Fibroblast of the conjunctiva (primary cell): ENCODE measurements at places on chromosomes 6 and 20.

DNA sequence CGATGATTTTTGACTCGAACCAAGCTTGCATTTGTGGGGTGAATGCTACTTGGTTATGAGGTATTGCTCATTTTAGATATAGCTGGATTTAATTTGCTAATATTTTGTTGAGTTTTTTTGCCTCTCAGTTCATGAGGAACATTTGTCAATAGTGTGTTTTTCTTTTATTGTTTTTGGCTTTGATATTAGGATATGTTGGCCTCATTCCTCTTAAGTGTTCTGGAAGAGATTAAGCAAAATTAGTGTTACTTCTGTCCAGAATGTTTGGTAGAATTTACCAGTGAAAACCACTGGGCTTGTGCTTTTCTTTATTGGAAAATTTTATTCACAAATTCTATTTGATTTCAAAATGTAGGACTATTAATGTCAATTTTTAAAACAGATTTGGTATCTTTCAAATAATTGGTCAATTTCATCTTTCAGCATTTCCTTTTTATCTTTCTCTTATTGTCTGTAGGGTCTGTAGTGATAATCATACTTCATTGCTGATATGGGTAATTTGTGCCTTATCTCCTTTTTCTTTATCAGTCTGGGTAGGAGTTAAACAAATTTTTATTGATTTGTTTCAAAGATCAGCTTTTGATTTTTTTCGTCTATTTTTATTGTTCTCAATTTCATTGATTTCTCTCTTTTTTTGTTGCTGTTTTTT lies 14.1 kb downstream of the AIG1 start:
- DNase-seq = no peak

GRCh38 chr6:114142258-114142657 lies 171.3 kb upstream of the HDAC2 start:
- no peak for DNase-seq

- no peak for DNase-seq
Measured at GRCh38 chr6:144012534-144012933, 4.5 kb upstream of the PLAGL1 start.

- DNase-seq = peak; percentile 5
Measured at GRCh38 chr6:31007694-31008093, 2.6 kb upstream of the MUC22 start.

GRCh38 chr6:3540253-3540820 lies 83.5 kb upstream of the SLC22A23 start:
- no peak for DNase-seq

DNA sequence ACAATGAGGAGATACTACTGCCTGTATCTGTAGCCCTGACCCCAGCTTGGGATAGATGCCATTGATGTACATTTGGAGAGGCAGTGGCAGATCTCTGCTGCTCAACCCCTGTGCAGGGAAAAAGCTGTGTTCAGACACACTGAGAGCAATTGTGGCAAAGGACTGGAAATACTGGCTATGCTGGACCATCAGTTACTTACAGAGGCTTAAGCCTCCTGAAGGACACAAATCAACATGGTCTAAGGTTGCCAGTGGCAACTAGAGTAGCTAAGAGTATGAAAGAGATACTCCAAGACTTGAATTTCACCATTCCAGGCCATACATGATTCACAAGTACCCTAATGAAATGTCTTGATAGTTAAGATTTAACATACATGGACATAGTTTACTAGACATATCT lies 32.4 kb upstream of the ENPP4 start:
- no peak for DNase-seq

DNA sequence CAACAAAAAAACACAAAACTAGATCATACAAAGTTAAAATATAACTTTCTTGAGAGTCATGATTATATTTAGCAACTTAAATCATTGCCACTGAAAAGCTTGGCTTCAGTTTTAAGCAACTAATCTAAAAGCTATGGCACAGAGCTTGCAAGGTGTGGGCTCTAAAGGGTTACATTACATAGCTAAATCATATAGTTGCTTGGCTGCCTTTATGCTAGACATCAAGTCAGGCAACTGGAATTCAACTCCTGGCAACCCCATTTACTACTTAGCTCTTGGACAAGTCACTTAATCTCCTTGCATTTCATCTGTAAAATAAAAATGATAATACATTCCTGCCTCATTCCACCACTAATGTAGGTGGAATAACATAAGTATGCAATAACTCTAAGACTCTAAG lies 40.9 kb upstream of the GCM1 start:
- peak; percentile 17 for DNase-seq

- DNase-seq = no peak
Measured at GRCh38 chr20:57078116-57078515, 188.3 kb downstream of the BMP7 start.

DNA sequence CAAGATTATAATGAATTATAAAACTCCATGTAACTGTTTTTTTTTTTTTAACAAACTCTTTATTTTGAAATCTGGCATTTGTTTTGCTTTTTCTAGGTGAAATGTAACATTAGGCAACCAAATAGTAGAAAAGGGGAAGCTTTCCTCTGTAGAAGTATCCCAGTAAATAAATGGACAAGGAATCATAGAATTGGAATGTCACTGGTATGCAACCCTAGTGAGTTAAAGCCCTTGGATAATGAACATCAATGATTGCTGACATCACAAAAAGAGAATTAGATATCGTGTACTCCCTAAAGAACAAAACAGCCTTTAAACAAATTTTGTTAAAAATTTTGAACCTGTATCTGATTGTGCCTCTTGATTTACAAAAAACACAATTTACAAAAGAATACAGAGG lies 93.9 kb upstream of the OGFRL1 start:
- peak; percentile 9 for DNase-seq

DNA sequence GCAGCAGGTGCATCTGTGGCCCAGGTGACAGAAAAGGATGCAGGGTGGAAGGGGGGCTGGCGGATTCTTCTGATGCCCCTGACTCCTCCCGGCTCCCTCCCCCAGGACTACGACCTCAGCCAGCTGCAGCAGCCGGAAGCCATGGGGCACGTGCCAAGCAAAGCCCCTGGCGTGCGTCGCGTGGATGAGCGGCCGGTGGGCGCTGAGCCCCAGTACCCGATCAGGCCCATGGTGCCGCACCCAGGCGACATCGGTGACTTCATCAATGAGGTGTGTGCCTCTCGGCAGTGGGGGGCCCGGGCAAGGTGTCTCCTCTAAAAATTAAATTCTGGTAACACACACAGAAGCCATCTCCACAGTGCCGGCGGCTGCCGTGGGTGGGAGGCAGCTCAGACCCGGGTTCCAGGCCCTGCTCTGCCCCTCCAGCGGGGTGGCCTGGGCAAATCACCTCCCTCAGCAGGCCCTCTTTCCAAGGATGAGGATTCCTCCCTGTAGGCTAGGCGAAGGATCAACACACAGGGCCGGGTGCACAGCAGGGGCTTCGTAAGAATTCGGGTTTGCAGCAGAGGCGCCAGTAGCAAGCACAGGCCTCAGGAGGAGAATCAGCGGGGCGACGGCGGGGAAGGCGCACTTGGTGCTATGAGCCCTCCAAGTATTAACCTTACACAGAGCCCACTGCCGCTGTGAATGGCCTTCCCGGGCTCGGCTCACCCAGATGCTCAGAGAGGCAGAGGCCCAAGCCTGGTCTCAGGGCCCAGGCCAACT lies 131.5 kb downstream of the TAF4 start:
- no peak for DNase-seq

GRCh38 chr6:139016337-139017213 lies 12.0 kb upstream of the ABRACL start:
- no peak for DNase-seq

- peak; percentile 24 for DNase-seq
Measured at GRCh38 chr6:10478187-10479040, 42.7 kb upstream of the GCNT2 start.

- DNase-seq = no peak
Measured at GRCh38 chr6:139313784-139314545, 22.2 kb upstream of the TXLNB start.

GRCh38 chr6:169638915-169639314 lies 62.9 kb downstream of the WDR27 start:
- DNase-seq = no peak

DNA sequence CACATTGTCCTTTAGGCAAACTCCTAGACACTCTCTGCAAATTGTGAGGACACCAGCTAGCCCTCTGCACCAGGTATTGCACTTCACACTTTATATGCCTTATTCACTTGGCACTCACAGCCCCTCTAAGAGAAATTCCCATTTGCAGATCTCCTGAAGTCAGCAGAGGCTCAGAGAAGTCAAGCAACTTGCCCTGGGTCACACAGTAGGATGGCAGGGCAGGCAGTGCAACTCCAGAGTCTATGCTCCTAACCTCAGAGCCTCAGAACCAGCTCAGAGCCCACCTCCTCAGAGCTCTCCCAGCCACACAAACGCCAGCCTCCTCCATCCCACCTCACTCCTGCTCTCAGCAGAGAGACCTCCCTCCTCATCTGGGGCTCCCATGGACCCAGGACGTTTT lies 52.4 kb upstream of the BLCAP start:
- no peak for DNase-seq

- no peak for DNase-seq
Measured at GRCh38 chr6:143575901-143576426, 64.4 kb upstream of the FUCA2 start.

DNA sequence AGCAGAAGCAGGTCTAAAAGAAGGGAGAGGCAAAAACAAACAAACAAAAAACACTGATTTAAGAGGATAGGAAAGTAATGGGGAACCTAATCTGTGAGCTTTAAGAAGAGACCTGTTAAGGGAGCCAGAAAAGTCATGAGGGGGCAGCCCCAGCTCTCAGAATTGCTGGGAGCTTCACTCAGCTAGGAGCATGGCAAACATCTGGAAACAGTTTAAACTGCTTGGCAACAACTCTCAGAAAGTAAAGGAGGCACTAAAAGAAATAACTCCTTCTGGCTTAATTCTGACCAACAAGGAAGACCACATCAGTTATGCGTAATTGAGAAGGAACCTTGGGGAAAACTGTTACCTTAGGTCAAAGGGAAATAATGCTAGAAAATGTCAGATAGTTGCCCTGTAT lies 121.4 kb downstream of the LAMP5 start:
- no peak for DNase-seq

- no peak for DNase-seq
Measured at GRCh38 chr6:131524695-131525336, 48.2 kb upstream of the ARG1 start.

GRCh38 chr20:58038123-58038654 lies 190.3 kb downstream of the ANKRD60 start:
- DNase-seq = no peak

- DNase-seq = no peak
Measured at GRCh38 chr20:51574248-51575033, 31.9 kb upstream of the NFATC2 start.

DNA sequence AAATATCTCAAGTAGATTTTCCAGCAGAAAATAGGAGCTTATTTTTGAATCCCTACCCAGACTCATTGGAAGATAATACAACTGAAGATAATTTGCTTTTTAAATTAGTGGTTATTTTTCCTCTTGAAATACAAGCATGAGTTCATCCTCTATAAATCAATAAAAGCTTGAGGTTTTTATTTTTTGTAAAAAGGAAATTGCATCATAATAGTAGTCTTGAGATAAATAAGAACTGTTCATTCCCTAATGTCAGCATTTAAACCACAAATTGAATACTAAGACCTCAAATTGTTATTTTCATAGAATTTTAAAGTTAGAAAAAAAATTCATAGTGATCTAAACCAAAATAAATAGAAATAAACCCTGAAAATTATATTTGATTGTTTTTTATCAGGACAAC lies 719.1 kb downstream of the CD109 start:
- DNase-seq = no peak

GRCh38 chr6:43943099-43943766 lies 173.2 kb downstream of the VEGFA start:
- DNase-seq = no peak

- DNase-seq = no peak
Measured at GRCh38 chr6:55568808-55569439, 10.1 kb downstream of the HMGCLL1 start.

GRCh38 chr6:26389349-26389894 lies 6.5 kb downstream of the BTN2A2 start:
- no peak for DNase-seq
